ENCODE measurements at places on chromosomes 13 and 19.

DNA sequence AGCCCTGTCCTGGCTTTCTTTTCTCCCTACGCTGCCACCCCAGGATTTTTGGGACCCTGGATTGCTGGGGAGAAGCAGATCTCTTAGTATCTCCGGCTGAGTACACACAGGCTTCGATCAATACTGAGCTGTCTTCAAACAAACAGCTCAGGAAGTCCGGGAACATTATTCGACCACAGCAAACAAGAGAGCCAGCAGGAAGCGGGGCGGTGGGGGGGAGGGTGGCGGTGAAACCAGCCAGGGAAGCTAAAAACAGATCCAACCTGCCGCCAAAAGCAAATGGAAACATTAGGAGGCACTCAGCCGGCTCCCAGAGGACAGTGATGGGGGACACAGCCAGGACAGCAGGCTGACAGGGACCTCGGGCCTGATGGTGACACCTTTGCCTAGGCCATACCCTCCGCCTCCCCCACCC, 12.2 kb upstream of the BCAM start:
- DNase-seq = no peak

GRCh38 chr13:25971047-25971446, 80.8 kb downstream of the SHISA2 start:
- no peak for DNase-seq

DNA sequence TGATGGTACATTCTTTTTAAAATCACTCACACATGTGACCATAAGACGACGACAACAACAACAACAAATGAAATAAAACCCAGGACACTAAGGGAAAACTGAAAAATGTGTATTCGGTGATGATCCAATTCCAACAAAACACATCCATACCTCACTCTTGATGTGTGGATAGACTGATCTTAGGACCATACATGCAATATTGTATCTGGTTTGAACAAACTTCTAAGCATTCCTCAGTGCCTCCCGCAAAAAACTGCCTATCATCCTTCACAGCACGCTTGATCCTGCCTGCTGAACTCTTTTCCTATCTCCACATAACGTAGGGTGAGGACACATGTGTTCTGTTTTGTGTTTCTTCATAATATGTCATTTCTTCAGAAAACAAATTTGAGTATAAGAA, 415.2 kb downstream of the KCTD12 start:
- no peak for DNase-seq

DNA sequence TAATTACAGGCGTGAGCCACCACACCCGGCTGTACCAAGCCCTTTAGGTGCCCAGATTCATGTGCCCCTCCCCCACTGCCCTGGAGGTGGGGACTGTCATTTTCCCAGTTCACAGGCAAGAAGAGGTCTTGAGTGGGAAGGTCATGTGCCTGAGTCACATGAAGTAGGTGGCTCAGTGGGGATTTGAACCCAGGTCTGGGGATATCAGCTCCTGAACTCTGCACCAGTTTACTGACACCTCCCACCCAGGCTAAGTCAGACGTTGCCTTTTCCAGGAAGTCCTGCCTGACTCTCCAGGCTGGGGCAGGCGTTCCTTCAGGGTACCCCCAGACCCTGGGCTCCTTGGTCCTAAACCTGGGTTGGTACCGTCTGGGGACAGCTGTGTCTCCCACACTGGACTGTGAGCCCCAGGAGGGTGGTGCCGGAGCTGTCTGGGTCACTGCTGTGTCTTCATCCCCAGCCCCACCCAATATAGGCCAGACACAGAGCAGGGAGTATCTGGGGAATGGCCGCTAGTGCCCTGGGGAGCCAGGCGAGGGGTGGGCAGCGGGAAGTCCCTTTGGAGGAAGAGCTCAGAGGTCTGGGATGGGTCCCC, 8.6 kb downstream of the VASP start:
- no peak for DNase-seq

DNA sequence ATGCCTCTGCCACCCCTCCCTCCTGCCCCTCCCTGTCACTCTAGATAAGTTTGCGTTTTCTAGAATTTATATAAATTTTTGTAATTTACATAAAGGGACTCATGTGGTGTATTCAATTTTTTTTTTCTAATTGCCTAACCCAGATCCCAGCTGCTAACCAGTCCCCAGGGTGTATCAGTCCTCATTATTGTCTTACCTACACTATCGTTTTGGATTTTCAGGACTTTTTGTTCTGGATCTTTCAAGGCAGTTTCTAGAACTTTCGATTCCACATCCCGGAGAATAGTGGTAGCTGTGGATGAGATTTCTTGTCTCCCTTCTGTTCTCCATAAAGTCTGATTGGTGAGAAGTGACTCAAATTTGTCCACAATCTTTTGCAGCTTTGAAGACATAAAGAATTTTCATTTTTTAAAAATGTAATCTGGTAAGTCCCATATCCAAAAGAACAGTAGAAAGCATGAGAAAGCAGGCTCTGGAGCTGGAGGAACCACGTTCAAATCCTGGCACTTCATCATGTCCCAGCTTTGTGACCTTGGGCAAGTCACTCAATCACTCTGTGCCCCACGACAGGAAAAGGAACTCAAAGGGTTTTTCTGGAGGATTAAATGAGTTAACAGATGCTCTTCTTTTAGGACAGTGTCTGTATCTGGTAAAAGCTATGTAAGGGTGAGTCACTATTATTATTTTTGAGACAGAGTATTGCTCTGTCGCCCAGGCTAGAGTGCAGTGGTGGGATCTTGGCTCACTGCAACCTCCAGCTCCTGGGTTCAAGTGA, 19.7 kb downstream of the ADGRE3 start:
- DNase-seq = no peak

- no peak for DNase-seq
Measured at GRCh38 chr13:111632906-111633305, 312.5 kb downstream of the TEX29 start.

- no peak for DNase-seq
Measured at GRCh38 chr19:29809795-29810503, 1.8 kb upstream of the CCNE1 start.

GRCh38 chr13:40477623-40478608, 188.5 kb downstream of the FOXO1 start:
- no peak for DNase-seq

- no peak for DNase-seq
Measured at GRCh38 chr13:36915106-36915505, 4.9 kb downstream of the SMAD9 start.

DNA sequence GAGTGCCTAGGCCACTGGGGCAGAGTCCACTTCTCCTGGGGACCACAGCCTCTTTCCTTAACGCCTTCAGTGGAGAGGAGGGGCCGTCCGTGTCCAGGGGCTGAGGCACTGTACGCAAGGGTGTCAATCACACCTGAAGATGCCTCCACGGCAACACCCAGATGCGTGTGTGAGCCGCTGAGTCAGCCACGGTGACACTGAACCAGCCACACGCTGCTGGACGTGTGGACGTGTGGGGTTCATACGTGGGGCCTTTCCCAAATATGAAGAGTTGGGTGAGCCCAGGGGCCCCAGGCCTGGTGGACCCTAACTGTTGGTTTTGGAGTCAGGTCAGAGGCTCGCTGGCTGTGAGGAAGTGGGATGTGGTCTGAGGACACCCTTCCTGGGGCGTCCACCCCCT, 51.6 kb downstream of the TMEM255B start:
- no peak for DNase-seq

DNA sequence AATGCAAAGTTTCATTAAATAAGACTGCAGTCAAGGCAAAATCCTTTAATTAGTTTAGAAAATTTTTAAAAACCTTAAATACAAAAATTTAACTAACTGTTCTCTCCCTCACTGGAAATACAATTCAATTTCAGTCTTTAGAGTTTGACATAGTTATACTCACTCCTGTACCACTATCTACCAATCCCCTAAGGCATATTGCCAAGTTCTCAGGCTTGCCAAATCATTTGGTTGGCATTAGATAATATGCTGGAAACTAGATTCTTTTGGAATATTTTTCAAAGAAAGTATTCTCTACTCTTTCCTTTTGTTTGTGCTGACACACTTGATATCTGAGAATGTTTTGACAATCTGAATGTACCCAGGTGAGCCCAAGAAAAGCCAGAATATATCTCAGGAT, 77.2 kb downstream of the TSC22D1 start:
- no peak for DNase-seq

GRCh38 chr13:73596382-73596781, 537.6 kb downstream of the KLF5 start:
- no peak for DNase-seq

GRCh38 chr19:41641879-41642485, 15.1 kb upstream of the CEACAM4 start:
- peak; percentile 78 for DNase-seq

GRCh38 chr13:30742901-30743300, 7.6 kb downstream of the ALOX5AP start:
- DNase-seq = no peak

GRCh38 chr19:30851646-30852045, 479.5 kb downstream of the ZNF536 start:
- no peak for DNase-seq

- DNase-seq = no peak
Measured at GRCh38 chr13:51697181-51697580, 106.8 kb downstream of the DHRS12 start.

DNA sequence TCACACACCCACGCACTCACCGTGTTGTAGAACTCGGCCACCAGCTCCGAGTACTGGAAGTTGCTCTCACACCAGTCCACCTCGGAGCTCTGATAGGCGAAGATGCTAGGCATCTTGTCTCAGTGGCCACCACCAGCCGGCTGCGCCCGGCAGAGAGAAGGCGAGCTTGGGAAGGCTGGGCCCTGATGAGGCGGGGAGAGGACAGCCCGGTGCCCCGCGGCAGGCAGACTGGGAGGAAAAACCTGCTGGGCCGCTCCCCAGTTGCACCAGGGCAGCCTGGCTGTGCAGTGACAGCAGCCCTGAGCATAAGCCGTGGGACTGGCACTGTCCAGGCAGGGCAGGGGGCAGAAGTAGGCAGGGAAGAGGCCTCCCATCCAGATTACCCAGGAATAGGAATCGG, at the start of gene ACER1:
Gene ACER1, minus strand, starts transcription at position 174 of the 400 bp plus-strand sequence. Its CDS starts 61 bp downstream, at position 113.
- no peak for DNase-seq

GRCh38 chr19:34189199-34189916, 17.1 kb downstream of the LSM14A start:
- DNase-seq = no peak

- no peak for DNase-seq
Measured at GRCh38 chr19:46935066-46935663, 74.4 kb downstream of the ARHGAP35 start.

- DNase-seq = peak; percentile 42
Measured at GRCh38 chr19:6766357-6767080, 716 bp downstream of the SH2D3A start.

- DNase-seq = no peak
Measured at GRCh38 chr13:59754411-59754810, 409.3 kb downstream of the DIAPH3 start.

- no peak for DNase-seq
Measured at GRCh38 chr13:46329624-46330023, 57.4 kb downstream of the RUBCNL start.

GRCh38 chr13:51834581-51835171, 10.3 kb downstream of the TMEM272 start:
- DNase-seq = no peak

- peak; percentile 50 for DNase-seq
Measured at GRCh38 chr13:28100150-28101121, at the start of gene FLT3. TSS of gene FLT3 (minus strand) at chr13:28100576. CDS start at chr13:28100510, 66 bp downstream.
